ENCODE measurements at places on chromosomes 1 and 21.
A peak's percentile ranks its signal among the peaks of the same experiment; 100 is the strongest.

GRCh38 chr21:17976139-17976538 is 157.0 kb upstream of the C21orf91 start:
- no peak for DNase-seq

DNA sequence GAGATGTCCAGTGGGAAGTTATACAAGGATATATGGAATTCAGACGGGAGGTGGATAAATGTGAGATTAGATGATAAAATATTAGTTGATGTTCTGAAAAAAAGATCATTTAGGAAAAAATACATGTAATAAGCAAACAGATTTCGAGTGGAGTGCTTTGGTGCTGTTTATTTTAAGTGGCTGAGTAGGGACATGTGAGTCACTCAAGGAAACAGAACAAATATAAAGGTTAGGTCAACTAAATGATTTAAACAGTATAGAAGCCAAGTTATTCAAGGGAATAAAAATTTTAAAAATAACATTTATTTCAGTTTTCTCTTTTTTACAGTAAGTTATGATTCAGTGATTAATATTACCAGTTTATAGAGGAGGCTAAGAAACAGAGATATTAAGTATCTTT is 1046.7 kb upstream of the B3GALT2 start:
- DNase-seq: no peak

GRCh38 chr1:94384485-94385265 is 33.5 kb upstream of the ABCD3 start:
- no peak for DNase-seq

- DNase-seq: no peak
Measured at GRCh38 chr1:47563201-47563600, 125.4 kb downstream of the FOXD2 start.

GRCh38 chr1:92066321-92066720 is 8.9 kb downstream of the SETSIP start:
- DNase-seq: no peak

DNA sequence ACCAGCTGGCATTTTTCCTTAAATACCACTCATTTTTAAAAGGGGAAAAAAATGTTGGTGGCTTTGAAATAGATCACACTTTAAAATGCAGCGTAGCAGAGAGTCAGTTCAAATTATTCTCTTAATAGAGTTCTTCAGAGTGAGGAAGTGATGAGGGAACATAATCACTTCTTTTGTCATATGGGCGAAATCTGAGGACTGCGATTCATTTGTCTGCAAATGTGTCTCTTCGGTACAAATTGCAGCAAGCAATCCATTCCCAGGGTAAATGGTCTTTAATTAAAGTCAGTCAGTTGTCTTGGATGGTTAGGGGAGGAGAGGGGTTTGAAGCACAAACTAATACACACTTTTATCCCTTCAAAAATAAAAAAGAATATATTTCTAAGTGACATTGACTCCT is 86.0 kb upstream of the SELENON start:
- no peak for DNase-seq

- peak; percentile 15 for DNase-seq
Measured at GRCh38 chr1:175192111-175192629, 406 bp downstream of the KIAA0040 start.

GRCh38 chr1:16321176-16321867 is 31.0 kb downstream of the FBXO42 start:
- no peak for DNase-seq

- no peak for DNase-seq
Measured at GRCh38 chr1:180251526-180252305, 21.7 kb downstream of the LHX4 start.

GRCh38 chr21:34517491-34518245 is 5.7 kb upstream of the KCNE1 start:
- DNase-seq: no peak

DNA sequence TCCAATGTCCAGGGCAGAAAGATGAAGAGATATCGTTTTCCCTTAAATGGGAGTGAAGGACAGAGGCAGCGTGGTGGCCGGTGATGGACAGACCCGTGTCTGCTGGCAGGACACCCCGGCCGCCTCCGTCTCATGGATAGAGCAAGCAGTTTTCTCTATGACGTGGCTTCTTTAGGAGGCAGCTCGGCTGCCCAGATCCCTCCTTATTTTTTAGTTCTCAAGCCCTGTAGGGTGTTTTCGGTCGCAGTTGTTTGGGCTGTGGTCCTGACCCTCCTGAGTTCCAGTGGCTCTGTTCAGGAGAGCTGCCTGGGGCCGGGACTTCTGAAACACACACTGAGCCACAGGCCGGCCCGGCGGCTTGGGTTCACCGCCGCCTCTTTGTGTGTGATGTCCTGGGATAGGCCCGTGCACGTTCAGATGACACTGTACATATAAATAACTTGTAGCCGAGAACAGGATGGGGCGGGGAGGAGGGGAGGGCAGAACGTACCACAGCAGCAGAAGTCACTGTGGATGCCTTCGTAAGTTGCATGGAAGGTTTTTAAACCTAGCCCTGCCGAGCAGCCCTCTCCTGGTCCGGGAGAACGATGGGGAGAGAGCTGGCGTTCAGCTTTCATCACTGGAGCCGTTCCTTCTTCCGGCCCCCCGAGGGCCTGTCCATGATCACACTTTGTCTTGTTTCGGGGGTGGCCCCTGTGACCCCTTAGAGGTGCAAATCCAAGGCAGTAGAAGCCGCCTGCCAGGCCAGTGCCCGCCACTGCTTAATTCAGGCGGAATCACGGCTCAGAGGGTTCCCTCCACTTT is 65.2 kb downstream of the SIK1 start:
- no peak for DNase-seq

- no peak for DNase-seq
Measured at GRCh38 chr1:208308221-208308620, 64.0 kb upstream of the PLXNA2 start.

- DNase-seq: no peak
Measured at GRCh38 chr1:25948641-25949040, 42.4 kb upstream of the STMN1 start.

DNA sequence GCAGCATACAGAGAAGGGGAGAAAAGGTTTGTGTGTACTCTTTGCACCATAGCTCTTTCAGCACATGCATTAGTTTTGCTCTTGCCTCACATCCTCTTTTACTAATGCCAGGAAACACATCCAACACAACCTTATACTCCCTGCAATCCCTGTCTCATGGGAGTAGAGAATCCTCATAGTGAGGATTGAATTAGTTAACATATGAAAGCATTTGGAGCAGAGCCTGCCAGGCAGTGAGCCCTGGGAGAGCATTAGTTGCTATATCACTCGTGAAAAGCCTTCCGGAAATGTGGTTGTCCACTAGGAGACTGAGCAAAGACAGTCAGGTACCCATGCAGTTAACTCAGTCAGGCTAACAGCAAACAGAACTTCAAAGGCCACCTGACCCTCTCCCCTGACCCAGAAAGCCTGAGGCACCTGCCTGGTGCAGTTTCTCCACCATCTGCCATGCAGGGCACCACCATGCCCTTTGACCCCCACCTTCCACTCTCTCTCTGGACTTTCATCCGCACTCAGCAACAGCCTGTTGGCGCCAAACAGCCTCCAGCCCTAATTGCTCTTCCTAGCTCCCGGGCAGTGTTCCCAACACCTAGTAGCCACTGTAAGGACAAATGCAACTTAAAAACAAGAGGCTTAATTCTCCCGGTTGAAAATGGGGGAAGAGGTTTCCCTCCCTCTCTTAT is 14.9 kb upstream of the AGT start:
- DNase-seq: no peak

- DNase-seq: no peak
Measured at GRCh38 chr21:41032541-41032940, 135.4 kb upstream of the BACE2 start.

DNA sequence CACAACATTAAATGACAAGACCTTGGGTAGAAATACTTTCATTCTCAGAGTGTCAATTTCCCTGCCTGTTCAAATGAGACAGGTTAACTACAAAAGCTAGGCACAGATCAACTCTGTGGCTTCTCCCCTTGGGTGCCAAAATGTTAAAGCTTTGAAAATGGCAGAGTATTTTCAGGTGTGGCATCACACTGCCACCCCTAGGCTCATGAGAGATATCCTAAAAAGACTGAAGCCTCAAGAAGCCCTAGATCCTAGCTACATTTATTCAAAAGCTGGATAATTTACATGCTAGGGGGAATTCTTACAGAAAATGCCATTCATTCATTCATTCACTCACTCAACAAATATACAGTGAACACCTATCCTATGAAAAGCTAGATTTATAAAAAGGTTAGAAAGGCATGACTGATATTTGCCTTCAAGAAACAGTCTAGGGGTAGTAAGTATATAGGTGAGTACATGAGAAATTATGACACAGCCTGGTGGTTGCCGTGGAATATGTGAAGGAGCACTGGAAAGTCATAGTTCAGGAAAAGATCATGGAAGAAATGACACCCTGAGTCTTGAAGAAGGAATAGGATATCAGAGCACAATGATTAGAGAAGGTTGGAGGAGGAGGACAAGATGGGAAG is 15.9 kb upstream of the RAB4A start:
- DNase-seq: no peak

DNA sequence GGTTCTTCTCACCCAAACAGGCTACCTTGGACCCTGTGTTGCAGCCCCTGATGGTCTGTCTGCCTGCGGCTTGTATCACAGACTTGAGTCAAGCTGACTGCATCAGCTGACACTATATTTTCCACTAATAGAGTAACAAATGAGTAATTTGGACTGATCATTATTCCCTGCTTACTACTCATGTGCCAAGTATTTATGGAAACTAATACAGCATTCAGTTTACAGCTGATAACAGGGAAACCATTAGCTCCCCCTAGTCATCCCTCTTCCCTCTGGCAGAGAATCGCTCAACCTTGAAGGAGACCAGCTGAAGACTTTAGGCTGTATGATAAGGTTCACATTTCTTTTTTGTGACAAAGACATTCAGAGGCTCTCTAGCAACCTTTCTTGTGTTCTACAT is 116.6 kb upstream of the SYT6 start:
- DNase-seq: no peak

GRCh38 chr1:200979574-200980451 is 43.7 kb downstream of the KIF21B start:
- DNase-seq: no peak

- DNase-seq: no peak
Measured at GRCh38 chr1:162868972-162869371, 8.0 kb upstream of the CCDC190 start.

DNA sequence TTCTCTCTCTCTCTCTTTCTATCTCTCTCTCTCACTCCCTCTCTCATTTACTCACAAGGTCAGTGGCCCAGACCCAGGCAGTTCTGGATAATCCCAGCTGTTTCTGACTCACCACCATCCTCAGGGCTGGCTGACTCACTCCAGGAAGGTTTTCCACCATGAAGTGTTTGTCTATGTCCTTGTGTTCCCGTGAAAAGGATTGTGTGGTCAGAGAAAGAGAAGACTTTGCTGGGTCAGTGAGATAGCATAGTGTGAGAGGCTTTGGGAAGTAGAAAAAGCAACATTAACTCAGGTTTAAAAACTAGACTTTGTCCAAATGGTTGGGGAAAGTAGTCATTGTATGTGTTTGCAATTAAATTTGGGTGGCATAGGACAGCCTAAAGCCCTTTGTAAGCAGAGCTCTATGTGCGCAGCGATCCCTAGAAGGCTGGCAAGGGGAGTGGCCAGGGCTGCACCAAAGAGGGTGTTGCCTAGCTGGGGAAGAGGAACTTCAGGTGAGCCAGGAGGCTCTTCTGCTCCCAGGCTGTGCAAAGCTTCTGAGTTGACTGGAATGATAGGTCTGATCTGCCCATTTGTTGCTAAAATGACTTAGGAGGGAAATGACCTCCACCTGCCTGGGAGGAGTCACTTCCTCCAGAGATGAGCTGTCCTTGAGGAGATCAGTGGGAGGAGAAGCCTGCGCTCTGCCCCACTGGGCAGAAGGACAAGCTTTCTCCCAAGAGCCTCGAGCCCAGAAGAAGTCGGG is 4.9 kb upstream of the CAPN2 start:
- peak; percentile 84 for DNase-seq

DNA sequence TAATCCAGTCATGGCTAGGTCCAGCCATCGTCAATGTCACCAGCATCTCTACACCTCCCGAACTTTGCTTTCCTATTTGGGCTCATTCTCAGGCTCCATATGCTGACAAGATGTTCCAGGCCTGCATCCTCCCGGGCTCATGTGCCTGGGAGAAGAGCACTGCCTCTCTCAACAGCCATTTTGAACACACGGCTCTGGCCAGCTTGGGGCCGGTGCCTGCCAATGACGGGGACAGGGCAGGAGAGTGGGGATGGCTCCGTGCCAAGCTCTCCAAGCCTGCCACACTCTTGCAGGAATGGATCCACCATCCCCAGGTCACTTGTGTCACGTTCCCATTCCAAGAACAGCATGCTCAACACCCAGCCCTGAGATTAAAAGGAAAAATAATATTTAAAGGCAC is 61.4 kb upstream of the PAX7 start:
- no peak for DNase-seq

- no peak for DNase-seq
Measured at GRCh38 chr1:200034761-200035396, 7.4 kb downstream of the NR5A2 start.

- no peak for DNase-seq
Measured at GRCh38 chr1:12327566-12327965, 97.7 kb downstream of the VPS13D start.

DNA sequence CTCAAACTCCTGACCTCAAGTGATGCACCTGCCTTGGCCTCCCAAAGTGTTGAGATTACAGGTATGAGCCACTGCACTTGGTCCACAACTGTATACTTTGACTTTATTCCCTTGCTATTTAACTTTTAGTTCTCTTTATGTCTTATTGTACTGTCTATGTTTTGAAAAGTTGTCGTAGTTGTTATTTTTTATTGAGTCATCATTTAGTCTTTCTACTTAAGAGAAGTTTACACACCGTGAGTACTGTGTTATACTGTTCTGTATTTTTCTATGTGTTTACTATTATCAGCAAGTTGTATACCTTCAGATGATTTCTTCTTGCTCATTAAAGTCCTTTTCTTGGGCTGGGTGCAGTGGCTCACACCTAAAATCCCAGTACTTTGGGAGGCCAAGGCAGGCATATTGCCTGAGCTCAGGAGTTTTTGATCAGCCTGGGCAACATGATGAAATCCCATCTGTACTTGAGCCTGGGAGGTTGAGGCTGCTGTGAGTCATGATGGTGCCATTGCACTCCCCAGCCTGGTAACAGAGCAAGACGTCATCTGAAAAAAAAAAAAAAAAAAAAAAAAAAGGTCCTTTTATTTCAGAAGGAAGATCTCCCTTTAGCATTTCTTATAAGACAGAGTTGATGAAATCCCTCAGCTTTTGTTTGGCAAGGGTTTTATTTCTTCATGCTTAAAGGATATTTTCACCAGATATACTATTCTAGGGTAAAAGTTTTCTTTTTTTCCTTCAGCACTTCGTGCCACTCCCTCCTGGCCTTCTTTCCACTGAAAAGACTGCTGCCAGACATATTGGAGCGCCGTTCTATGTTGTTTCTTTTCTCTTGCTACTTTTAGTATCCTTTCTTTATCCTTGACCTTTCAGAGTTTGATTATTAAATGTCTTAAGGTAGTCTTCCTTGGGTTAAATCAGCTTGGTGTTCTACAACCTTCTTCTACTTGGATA is 47.6 kb downstream of the TNFSF18 start:
- DNase-seq: no peak

DNA sequence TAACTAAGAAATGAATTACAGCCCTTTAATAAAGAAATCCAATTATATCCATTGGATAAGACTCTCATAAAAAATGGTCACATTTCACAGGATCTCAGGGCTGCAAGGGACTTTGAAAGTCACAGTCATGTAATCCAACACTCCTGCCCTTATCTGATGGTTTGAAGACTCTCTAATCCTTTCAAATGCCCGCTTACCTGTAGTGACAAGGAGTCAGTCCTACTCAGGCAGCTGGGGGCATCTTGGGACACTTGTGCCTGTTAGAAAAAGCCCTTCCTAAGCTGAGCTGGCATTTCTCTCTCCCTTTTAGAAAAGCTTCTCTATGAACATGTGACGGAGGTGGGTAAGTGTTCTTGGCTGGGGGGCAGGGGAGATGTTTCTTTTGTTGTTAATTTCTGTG is 11.0 kb upstream of the ZNF691 start:
- DNase-seq: no peak

GRCh38 chr1:24009406-24009805 is 29.3 kb upstream of the SRSF10 start:
- no peak for DNase-seq
